ENCODE measurements at places on chromosomes 11 and 22.

DNA sequence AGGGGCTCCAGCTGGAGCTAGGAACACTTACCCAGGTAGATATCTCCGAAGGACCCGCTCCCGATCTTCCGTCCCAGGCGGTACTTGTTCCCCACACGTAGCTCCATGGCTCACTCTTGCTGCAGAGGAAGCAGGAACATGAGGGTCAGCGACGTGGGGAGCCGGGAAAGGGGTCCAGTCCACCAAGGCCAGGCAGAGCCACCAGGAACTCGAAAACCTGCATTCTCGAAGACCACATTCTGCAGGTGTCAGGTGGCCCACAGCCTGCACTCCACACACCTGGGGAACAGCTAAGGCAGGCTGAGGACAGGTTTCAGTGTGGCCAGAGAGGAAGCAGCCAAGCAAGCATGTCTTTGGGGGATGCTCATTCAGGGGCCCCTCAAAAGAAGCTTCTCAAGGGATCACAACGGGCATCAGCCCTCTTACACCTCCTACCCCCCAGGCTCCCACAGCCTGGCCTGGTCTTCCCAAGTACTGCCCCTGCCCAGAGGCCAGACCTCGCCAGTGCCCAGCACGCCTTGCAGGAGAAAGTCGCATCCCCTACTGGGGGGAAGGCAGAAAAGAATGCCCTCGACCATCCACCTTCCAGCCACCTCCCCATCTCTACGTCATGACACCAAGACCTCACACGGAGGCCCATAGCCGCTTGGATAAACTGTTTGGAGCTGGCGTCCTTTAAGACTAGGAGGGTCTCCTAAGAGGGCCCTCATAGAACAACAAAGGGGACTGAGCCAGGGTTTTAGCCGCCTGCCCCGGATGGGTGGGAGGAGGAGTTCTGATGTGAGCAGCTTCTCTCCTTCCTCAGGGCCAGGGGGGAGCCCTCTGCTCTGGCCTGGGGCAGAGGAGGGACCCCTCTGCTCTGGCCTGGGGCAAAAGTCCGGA is 2.9 kb downstream of the CSNK1E start:
- H3K27me3 ChIP-seq: no peaks in the 10 kb centered on the region
- DNase-seq: peak; percentile 69
- peak overlapping the region; percentile 98 for H3K27ac ChIP-seq
- peaks cover 69% of the 10 kb centered on the region for H3K4me1 ChIP-seq
- peak overlapping the region; percentile 94 for H3K4me3 ChIP-seq

DNA sequence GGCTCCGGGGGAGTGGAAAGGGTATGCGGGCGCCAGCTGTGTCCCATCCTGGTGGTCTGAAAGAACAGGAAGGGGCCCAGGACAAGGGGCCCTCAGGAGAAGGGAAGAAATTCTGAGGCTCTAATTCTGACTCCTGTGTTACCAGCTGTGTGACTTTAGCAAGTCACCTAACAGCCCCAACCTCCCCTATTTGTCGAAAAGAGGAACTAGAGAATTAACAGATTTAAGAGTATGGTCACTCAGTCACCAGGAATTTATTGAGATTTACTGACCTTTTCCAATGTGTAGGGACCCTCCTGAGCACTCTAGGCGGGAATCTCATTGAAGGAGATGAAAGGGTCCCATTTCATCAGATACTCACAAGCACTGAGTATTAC is 14.6 kb downstream of the RPS6KA4 start:
- H3K36me3 ChIP-seq: peaks cover 28% of the 10 kb centered on the region
- DNase-seq: no peak
- H3K4me1 ChIP-seq: peaks cover 20% of the 10 kb centered on the region

DNA sequence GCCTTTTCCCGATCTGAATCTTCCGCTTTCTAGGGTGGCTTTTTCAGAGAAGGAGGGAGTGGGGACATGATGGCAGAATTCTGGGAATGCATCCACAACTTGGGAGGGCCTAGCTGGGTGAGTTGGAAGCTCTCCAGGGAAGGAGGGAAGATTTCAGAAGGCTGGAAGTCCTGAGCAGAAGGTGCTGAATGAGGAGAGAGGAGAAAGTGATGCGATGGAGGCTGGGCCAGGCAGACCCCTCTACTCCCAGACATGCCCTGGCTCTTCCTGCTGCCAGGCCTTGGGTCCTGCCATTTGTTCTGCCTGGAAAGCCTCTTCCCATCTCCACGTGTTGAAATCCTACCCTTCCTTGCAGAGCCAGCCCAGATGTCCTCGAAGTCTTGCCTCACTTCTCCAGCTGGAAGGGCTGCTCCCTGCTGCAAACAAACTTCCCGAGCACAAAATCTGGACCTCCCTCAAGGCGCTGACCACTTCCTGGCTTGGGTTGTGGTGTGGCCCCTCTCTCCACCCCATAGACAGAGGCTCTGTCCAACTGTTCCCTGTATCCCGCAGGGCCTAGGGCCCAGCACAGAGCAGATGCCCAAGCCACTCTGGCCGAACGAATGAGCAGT is 16.8 kb downstream of the LRRC32 start:
- H3K27ac ChIP-seq: peak overlapping the region; percentile 91
- H3K27me3 ChIP-seq: no peaks in the 10 kb centered on the region
- peaks cover under 1% of the 10 kb centered on the region for H3K36me3 ChIP-seq
- DNase-seq: peak; percentile 71

GRCh38 chr22:27601195-27601594 is 200.4 kb downstream of the MN1 start:
- no peaks in the 10 kb centered on the region for H3K36me3 ChIP-seq
- peaks cover 3% of the 10 kb centered on the region for H3K4me1 ChIP-seq
- peak overlapping the region; percentile 31 for H3K27ac ChIP-seq
- DNase-seq: no peak

DNA sequence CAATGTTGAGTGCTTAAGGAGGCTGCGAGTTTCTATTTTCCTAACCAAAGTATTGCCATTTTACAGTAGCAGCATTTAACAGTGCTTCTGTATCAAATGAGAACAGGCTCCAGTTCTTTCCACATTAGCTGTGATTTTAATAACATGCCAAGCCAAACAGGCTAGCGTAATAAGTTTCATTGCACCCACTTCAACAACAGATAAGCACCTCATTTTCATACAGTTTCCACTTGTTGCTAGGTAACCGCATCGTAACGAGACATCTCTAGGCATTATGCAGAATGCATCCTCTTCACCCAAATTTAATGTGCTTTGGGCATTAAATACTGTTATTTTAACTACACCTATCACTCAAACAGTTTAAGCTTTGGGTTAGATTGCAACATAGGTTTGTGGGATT is 79.0 kb downstream of the CADM1 start:
- H3K36me3 ChIP-seq: no peaks in the 10 kb centered on the region
- H3K4me1 ChIP-seq: no peaks in the 10 kb centered on the region
- H3K4me3 ChIP-seq: no peak overlapping the region
- no peaks in the 10 kb centered on the region for H3K27me3 ChIP-seq

GRCh38 chr11:70650075-70650909 is 252.0 kb downstream of the CTTN start:
- no peaks in the 10 kb centered on the region for H3K4me1 ChIP-seq
- no peak for DNase-seq
- H3K27me3 ChIP-seq: no peaks in the 10 kb centered on the region

- DNase-seq: no peak
- no peak overlapping the region for H3K4me3 ChIP-seq
- H3K27ac ChIP-seq: no peak overlapping the region
- no peaks in the 10 kb centered on the region for H3K36me3 ChIP-seq
- no peaks in the 10 kb centered on the region for H3K27me3 ChIP-seq
These were observed 19.9 kb downstream of the MMP10 start for GRCh38 chr11:102760344-102761035.

DNA sequence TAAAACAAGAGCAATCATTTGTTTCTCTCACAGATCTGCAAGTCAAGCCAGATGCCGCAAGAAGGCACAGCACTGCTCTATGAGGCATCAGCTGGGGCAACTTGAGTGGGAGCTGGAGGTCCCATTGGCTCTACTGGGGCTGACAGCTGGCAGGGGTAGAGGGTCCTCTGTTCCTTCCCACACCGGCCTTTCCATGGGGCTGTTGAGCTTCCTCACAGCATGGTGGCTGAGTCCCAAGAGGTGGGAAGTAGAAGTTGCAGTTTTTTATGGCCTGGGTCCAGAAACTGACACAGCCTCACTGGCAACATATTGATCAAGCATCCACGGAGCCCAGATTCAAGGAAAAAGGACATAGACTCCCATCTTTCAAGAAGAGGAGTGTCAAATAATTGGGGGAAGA is 34.4 kb downstream of the RPL3 start:
- no peak for DNase-seq
- H3K27ac ChIP-seq: no peak overlapping the region
- peaks cover 21% of the 10 kb centered on the region for H3K4me1 ChIP-seq
- no peak overlapping the region for H3K4me3 ChIP-seq
- no peaks in the 10 kb centered on the region for H3K27me3 ChIP-seq

DNA sequence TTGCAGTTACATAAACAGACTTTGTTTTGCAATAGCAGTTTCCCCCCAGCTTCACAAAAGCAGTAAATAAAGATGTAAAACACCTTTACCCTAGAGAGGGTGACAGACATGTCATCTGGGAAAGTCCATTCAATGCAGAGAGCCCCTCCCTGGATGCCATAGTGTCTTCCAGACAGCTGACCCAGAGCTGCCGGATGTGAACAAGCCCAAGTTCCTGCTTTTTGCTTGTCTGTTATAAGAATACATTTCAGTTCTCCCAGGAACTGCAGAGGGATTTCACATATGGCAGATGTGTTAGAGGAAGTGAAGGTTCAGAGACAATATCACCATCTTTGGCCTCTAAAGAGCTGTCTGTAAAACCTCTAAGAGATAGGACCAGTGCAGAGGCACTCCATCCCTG is 48.9 kb downstream of the RELT start:
- peaks cover 10% of the 10 kb centered on the region for H3K4me1 ChIP-seq
- no peak for DNase-seq
- no peaks in the 10 kb centered on the region for H3K27me3 ChIP-seq
- H3K4me3 ChIP-seq: no peak overlapping the region

DNA sequence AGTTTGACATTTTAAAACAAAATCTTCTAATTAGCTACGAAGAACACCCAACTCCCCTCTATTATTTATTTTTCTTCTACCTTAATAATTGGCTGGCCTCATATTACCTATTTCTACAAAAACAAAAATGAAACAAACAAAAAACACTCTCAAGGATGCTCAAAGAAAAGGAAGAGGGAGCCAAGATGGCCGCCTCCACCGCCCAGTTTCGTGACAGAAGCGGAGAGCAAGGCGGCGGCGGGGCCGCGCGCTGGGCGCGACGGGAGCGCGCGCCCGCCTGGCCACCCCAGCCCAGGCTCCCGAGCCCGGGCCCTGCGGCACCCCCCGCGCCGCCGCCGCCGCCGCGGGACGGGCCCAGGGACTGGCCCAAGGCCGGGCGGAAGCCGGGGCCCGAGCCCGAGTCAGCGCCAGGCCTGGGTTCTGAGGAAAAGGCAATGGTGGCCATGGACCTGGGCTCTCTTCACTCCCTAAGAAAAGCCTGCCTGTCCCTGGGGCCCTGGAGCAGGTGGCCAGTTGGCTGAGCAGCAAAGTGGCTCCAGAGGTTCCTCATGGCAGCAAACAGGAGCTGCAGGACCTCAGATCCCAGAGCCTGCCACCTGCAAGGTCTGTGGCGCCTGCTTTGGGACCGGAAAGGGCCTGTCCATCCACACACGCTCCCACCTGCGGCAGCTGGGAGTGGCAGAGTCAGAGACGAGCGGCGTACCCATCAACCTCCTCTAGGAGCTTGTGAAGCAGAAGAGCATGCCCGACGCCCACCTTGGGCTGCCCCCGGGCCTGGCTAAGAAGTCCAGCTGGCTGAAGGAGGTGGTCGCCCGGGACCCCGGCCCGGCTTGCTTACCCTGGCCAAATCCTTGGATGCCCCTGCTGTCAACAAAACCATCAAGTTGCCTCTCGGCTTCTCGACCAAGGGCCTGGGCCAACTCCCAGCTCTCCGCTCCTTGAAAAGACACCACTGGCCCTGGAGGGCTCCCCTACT is 543.2 kb upstream of the CCDC179 start:
- no peak overlapping the region for H3K4me3 ChIP-seq
- no peaks in the 10 kb centered on the region for H3K36me3 ChIP-seq
- H3K4me1 ChIP-seq: no peaks in the 10 kb centered on the region
- no peak for DNase-seq

DNA sequence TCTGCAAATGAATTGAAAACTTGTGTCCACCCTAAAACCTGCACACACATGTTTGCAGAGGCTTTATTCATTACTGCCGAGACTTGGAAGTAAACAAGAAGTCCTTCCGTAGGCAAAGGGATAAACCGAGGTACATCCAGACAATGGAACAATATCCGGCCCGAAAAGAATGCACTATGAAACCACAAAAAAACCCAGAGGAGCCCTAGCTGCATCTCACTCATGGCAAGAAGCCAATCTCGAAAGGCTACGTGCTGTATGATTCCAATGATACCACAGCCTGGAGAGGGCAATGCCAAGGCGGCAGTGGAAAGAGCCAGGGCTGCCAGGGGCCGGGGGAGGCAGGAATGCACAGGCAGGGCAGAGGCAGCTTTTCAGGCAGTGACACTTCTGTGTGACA is 3.2 kb upstream of the MRPL23 start:
- no peak overlapping the region for H3K27ac ChIP-seq
- peaks cover 3% of the 10 kb centered on the region for H3K27me3 ChIP-seq
- H3K4me3 ChIP-seq: no peak overlapping the region
- H3K36me3 ChIP-seq: no peaks in the 10 kb centered on the region
- DNase-seq: no peak

GRCh38 chr11:45328726-45329125 is 42.6 kb upstream of the SYT13 start:
- no peak overlapping the region for H3K27ac ChIP-seq
- H3K27me3 ChIP-seq: no peaks in the 10 kb centered on the region
- H3K36me3 ChIP-seq: no peaks in the 10 kb centered on the region
- DNase-seq: no peak
- H3K4me1 ChIP-seq: peaks cover 31% of the 10 kb centered on the region

- H3K36me3 ChIP-seq: no peaks in the 10 kb centered on the region
- DNase-seq: no peak
- H3K27ac ChIP-seq: no peak overlapping the region
- no peaks in the 10 kb centered on the region for H3K4me1 ChIP-seq
These were observed 20.0 kb downstream of the DAGLA start for GRCh38 chr11:61700212-61700611.

DNA sequence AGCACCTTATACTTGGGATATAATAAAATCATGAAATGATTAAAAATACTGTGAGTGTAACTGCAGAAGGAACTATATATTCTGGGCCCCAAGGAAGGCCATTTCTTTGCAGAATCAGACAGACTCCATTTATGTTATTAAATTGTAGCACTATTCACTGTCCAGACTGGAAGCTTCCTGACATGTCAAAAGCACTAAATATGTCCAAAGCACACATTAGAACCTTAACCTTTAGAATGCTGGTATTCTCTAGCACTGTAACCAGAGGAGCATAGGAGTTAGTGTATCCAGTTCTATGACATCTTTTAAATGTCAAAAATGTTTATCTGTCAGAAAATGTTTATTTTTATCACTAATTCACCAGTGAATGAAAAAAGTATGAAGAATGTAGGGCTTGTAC is 246.9 kb downstream of the CADM1 start:
- no peak overlapping the region for H3K4me3 ChIP-seq
- H3K4me1 ChIP-seq: no peaks in the 10 kb centered on the region
- no peaks in the 10 kb centered on the region for H3K36me3 ChIP-seq
- no peak overlapping the region for H3K27ac ChIP-seq
